ENCODE measurements at places on chromosomes 7 and 10.

GRCh38 chr7:138649506-138649905, 51.7 kb downstream of the SVOPL start:
- no peak for DNase-seq

DNA sequence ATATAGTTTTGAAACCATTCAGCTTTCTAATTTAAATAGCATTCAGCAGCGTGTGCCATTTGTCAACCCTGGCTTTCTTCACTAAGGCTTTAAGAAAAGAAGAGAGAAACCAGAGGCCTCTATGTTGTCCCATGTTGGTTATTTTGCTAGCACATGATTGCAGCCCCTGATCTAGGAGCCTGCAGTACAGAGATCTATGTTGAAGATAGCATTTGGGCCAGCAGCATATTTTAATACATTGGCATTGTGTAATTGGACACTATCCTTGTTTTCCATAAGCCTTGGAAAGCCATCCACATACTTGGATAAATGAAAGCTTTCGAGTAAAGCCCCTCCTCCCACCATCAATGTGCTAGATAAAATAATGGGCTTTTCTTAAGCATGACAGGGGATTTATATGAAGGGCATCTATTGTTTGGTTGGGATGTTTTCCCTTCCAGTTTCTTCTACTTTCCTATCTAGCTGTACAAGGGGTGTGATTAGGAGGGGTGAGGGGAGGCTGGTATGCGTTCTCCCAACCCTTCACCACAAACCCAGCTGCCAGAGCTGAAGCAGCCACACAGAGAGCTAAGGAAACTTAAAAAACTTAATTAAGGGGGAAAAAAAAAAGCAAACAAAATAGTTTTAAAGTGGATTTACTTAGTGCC, 23.1 kb upstream of the SDHAF3 start:
- DNase-seq: no peak

- DNase-seq: no peak
Observed at GRCh38 chr10:16909961-16910792, 93.0 kb upstream of the RSU1 start.

DNA sequence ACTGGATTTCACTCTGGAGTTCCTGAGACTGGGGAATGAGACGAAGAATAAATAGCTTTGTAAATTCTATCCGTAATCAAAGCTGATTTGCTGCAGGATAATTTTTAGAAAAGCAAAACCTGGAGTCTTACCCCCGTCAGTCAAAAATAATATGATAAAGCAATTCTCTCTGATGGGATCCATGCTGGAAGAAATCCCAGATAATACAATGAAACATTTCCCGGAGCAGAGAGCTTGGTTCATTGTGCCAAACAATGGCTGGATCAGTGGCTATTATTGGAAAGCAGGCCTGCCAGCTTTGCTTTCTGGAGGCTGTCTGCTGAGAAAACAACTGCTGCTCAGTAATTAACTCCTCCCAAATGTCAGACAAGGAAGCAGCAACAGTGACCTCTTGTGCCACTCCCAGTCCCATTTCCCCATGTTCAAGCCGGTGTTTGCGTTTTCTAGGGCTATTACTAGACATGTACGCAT, 609.4 kb upstream of the PCDH15 start:
- peak; percentile 92 for DNase-seq

DNA sequence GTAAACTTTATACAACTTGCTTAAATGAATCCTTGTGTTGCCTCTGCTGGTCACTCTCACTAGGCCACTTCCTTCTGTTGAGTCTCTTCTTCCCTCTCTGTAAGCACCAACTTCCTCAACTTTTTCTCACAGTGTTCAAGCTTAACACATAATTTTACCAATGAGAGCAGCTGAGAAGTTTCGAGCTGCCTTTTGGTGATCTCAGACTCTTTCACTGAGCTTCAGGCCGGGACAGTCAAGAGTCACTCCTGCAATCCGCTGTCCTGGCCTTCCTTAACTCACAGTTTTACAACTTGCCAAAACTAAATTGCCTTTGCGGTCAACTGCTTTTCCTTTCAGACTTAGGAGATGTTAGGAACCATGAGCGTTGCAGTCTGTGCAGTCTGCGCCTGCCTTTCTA, 47.4 kb downstream of the PRPF18 start:
- no peak for DNase-seq

GRCh38 chr10:121595351-121595805, 2.9 kb downstream of the FGFR2 start:
- no peak for DNase-seq

All from neural progenitor cell (in vitro differentiated cells).